ENCODE measurements at places on chromosomes 12 and 14.

GRCh38 chr12:45974171-45974719 is 16.1 kb downstream of the SCAF11 start:
- DNase-seq: no peak

DNA sequence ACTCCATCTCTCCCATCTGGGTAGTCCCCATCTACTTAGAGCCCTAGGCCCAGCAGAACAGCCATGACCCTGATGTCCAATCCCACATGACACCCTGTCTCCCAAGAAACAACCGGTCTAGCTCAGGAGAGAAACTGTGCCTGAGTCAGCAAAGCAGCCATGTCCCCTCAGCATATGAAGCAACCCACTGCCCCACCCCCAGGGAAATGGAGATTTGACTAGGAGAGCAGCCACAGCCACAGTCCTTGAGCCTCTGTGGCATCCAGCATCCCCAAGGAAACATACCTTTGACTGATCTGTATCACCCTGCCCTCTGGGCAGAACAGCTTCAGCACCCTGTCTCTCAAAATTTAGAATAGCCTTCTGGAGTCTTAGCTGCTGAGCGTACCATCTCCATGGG is 641.9 kb upstream of the FBXO33 start:
- no peak for DNase-seq

- DNase-seq: no peak
Measured at GRCh38 chr14:104090071-104090748, 4.7 kb downstream of the ASPG start.

DNA sequence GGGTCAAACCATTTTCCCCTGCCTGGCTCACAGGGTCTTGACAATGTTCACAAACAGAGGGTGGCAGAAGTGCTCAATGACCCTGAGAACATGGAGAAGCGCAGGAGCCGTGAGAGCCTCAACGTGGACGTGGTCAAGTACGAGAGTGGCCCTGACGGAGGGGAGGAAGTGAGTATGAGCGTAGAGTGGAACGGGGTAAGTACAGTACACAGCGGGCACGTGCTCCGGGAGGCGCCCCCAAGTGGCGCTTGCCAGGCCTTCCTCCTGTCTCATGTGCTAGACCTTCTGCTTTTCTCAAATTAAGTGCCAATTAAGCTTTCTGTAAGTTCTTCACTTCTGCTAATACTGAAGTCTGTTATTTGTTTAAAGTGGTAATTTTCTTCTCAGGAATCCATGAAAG is 35.9 kb downstream of the XRCC3 start:
- peak; percentile 21 for DNase-seq

DNA sequence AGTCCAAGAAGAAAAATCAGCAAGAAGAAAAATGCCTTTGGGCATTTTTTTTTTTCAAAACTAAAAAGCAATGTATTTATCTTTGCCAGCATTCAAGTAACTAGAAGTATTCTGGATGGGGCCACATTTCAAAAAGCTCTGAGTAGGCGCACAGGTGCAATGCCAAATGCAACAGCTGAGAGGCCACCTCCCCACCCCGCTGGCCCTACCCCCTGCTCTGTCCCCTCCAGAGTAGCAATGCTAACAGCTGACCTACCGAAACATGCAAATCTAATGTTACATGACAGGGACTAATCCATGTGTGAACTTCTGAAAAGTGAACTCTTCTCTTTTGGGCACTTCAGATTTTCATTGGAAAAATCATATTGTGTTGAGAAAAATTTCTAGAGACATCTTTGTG is 153.7 kb upstream of the SLC38A2 start:
- no peak for DNase-seq

GRCh38 chr14:63677891-63678379 is 36.3 kb upstream of the WDR89 start:
- no peak for DNase-seq

DNA sequence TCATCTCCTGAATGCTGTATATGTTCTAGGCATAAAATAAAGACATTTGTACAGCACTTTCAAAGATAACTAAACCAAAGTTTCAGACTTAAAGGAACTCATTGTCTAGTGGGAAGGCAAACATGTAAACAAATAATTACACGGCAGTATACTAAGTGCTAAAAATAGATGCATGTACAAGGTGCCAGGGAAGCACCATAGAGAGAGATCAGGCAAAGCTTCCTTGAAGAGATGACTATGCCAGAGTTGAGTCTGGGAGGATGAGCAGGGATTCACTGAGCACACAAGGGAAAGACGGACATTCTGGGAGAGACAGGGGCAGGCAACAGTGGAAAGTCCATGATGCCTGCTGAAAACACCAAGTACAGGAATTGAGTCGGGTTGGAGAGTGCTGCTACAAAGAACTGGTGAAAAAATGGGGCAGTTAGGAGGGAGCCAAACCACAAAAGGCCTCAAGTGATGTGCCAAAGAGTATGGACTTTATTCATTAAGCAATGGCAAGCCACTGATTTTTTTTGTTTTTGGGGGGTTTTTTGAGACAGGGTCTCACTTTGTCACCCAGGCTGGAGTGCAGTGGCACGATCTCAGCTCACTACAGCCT is 26.8 kb downstream of the ANKS1B start:
- DNase-seq: no peak

GRCh38 chr14:36515896-36516718 is 3.9 kb downstream of the NKX2-1 start:
- DNase-seq: no peak
